ENCODE measurements at places on chromosomes 3 and 15. TPM values are rescaled to one million over a fixed set of nuclear protein-coding genes. Genes with fewer than 3 reads are reported as not detected.

DNA sequence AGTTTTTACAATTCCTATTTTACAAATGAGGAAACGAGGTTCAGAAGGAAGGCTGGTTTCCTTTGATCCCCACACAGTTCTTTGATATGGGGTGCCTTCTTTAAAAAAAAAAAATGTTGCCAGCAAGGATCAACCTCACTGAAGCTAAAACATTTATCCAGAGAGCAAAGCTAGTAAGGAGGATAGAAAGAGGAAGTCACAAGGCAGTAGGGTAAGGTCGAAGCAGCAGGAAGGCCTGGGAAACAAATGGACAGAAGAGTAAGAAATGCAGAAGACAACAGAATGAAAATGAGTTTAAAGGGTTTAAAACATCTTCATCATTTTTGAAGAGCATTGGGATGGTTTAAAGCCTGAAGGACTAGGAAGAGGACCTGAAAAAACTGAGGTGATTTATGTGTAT lies 30.6 kb upstream of the CP start:
- no peak for DNase-seq
- H3K4me1 ChIP-seq, result no peaks in the 10 kb centered on the region
- no peak overlapping the region for H3K27ac ChIP-seq
- H3K36me3 ChIP-seq, result no peaks in the 10 kb centered on the region
- H3K27me3 ChIP-seq, result no peaks in the 10 kb centered on the region

GRCh38 chr15:35168464-35168863 lies 83.4 kb upstream of the NANOGP8 start:
- peaks cover 29% of the 10 kb centered on the region for H3K4me1 ChIP-seq
- no peaks in the 10 kb centered on the region for H3K36me3 ChIP-seq
- no peak overlapping the region for H3K27ac ChIP-seq
- DNase-seq, result no peak
- H3K27me3 ChIP-seq, result no peaks in the 10 kb centered on the region

DNA sequence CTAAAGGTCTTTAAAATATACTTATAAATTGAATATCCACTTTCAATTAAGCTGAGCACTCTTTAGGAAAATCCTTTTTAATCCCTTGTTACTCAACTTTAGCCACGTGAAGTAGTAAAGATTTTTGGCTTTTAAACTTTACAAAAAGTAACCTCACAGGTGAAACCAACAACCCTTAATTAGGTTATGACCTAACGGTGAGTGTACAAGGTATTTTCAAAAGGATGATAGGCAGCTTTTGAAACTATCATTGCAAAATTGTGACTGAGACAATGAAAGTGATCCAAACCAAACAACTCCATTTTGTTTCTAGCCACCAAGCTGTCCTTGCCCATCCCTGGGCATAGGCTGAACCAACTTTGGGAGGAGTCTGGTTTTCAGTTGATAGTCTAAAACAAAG lies 940.2 kb downstream of the OTOL1 start:
- no peaks in the 10 kb centered on the region for H3K4me1 ChIP-seq
- no peak for DNase-seq
- no peak overlapping the region for H3K4me3 ChIP-seq
- no peaks in the 10 kb centered on the region for H3K27me3 ChIP-seq
- H3K36me3 ChIP-seq, result no peaks in the 10 kb centered on the region
- no peak overlapping the region for H3K27ac ChIP-seq

DNA sequence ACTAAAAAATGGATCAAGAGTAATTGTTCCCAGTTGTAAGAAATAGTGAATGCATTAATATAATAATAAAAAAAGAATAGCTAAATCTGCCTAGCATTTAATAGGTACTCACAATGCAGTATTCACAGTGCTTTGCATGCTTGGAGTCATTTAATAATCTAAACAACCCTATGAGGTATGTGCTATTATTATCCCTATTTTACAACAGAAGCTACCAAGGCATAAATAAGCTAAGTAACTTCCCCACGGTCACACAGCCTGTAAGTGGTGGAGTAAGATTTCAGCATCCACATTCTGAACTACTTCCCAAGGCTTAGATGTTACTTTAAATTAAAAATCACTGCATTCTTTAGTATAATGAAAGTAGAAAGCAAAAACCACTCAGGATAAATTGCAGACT lies 102.9 kb downstream of the PLCH1 start:
- H3K36me3 ChIP-seq, result no peaks in the 10 kb centered on the region
- H3K27me3 ChIP-seq, result no peaks in the 10 kb centered on the region
- H3K4me3 ChIP-seq, result no peak overlapping the region

STAC gene
- 6.0 TPM for total RNA-seq

ALDH1A3 gene
- 38.3 TPM for total RNA-seq

DNA sequence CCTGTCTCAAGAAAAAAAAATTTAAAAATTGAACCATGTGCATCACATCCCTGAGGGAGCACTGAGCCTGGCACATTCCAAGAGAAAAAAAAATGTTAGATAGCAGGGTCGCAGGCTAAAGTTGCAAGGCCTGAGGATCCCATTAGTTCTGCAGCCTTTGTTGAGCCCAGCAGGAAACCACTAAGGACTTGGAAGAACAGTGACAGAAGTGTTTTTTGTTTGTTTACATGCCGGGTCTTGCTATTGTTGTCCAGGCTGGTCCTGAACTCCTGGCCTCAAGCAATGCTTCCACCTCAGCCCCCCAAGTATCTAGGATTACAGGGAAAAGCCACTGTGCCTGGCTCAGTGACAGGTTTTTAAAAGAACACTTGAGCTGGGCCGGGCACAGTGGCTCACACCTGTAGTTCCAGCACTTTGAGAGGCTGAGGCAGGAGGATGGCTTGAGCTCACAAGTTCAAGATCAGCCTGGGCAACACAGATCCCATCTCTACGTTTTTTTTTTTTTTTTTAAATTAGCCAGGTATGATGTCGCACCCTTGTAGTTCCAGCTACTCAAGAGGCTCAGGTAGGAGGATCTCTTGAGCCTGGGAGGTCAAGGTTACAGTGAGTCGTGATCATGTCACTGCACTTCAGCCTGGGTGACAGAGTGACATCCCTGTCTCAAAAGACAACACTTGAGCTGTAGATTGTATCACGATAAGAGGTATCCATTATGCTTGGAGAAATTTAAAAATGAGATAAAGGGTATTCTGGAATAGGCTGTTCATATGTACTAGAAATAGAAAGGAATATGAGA lies 15.2 kb downstream of the CHAC1 start:
- H3K4me1 ChIP-seq, result peaks cover 14% of the 10 kb centered on the region
- H3K27me3 ChIP-seq, result no peaks in the 10 kb centered on the region
- no peak overlapping the region for H3K27ac ChIP-seq
- DNase-seq, result peak; percentile 2

GRCh38 chr15:31080591-31081014 lies 20.9 kb downstream of the TRPM1 start:
- H3K27me3 ChIP-seq, result no peaks in the 10 kb centered on the region
- no peak overlapping the region for H3K4me3 ChIP-seq
- H3K36me3 ChIP-seq, result no peaks in the 10 kb centered on the region
- H3K27ac ChIP-seq, result no peak overlapping the region
- H3K4me1 ChIP-seq, result no peaks in the 10 kb centered on the region

DUOX1 gene
- under 0.01 TPM for total RNA-seq

GRCh38 chr15:95470997-95471689 lies 859.4 kb upstream of the NR2F2 start:
- H3K27me3 ChIP-seq, result no peaks in the 10 kb centered on the region
- no peak overlapping the region for H3K4me3 ChIP-seq
- DNase-seq, result no peak
- H3K4me1 ChIP-seq, result no peaks in the 10 kb centered on the region

DNA sequence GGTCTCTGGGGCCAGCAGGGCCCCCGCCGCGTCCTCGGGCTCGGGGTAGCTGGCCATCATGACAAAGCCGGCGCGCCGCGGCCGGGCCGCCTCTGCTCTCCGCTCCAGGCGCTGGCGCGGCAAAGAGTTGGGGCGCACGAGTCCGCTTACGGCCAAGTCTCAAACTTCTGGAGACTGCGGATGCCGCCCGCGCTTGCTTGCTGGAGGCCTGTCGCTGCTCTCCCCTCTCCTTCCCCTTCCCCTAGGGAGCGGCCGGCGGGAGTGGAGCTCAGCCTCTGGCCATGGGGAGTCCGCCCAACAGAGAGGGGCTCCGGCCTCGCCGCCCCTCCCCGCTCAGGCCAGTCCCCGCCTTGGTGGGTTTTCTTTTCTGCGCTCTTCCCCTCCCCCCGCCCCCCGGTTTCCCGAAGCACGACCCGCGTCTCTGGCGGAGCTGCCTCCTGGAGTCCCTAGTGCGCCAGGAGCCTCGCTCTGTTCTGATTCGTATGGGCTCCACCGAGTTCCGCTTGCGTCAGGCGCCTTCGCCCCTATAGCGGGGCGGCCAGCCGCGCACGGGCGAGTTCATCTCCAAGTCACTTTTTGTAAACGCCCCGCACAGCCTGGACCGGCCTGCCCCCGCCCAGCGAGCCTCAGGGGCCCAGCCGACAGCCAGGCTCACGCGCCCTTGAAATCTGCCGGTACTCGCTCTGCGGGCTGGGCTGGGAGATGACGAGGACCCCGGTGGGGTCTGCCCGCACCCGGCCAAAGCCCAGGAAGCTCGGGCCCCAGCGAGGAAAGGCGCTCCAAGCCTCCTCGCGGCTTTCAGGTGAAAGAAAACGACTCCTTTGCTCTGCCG lies at the start of the genes FOXL2 and FOXL2NB:
Gene FOXL2, minus strand, starts transcription at position 475 of the 832 bp plus-strand sequence. Its CDS starts 415 bp downstream, at position 60.
Gene FOXL2NB, plus strand, starts transcription at position 555 of the 832 bp plus-strand sequence. Its CDS starts 148 bp downstream, at position 703.
- H3K27ac ChIP-seq, result no peak within 1 kb of the TSS
- DNase-seq, result no peak
- peaks cover 95% of the 10 kb centered on the region for H3K27me3 ChIP-seq
- H3K4me3 ChIP-seq, result peak within 1 kb of the TSS; percentile 35

- no peaks in the 10 kb centered on the region for H3K27me3 ChIP-seq
- peaks cover 59% of the 10 kb centered on the region for H3K4me1 ChIP-seq
- peak overlapping the region; percentile 93 for H3K27ac ChIP-seq
These were observed 1.3 kb downstream of the RYK start for GRCh38 chr3:134249296-134249841.

GRCh38 chr3:129077222-129077621 lies 16.6 kb downstream of the GP9 start:
- no peak overlapping the region for H3K27ac ChIP-seq
- no peaks in the 10 kb centered on the region for H3K36me3 ChIP-seq

DNA sequence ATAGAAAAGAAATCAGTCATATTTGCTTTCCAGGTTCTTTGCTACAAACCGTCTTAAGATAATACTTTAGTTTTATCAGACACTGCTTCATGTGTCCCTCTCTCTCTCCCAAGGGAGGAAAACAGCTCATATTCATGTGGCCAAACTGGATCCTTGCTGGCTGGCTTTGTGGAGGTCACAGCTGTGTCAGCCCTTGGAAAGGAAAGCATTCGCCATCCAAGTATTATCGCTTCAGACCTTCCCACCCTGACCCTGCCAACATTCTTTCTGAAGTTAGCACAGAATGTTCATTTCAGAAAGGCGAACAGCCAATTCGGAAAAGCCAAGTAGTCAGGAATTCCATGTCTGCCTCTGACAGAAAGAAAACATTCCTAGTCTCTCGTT lies 213.6 kb downstream of the FEZF2 start:
- H3K27ac ChIP-seq, result peak overlapping the region; percentile 63
- H3K36me3 ChIP-seq, result no peaks in the 10 kb centered on the region
- no peaks in the 10 kb centered on the region for H3K27me3 ChIP-seq
- peaks cover 33% of the 10 kb centered on the region for H3K4me1 ChIP-seq

DNA sequence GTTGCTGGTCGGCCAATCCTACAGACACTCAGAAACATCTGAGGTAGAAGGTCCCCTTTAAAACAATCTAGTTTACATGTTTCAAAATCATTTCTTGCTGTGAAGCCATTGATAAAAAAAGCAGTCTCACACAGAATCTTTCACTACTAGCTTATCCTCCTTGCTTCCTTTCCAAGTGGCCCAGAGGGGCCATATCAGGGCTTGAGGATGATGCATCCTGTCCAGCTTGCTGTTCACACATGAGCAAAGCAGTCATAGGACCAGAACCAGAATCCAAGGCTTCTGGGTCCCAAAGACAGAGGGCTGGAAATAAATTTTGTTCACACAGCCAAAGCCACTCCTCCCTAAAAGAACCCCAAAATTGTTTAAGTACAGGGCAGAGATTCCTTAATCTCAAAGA lies 9.2 kb upstream of the LYZL4 start:
- H3K4me1 ChIP-seq, result no peaks in the 10 kb centered on the region
- no peaks in the 10 kb centered on the region for H3K27me3 ChIP-seq
- no peaks in the 10 kb centered on the region for H3K36me3 ChIP-seq
- H3K4me3 ChIP-seq, result no peak overlapping the region
- H3K27ac ChIP-seq, result no peak overlapping the region

DNA sequence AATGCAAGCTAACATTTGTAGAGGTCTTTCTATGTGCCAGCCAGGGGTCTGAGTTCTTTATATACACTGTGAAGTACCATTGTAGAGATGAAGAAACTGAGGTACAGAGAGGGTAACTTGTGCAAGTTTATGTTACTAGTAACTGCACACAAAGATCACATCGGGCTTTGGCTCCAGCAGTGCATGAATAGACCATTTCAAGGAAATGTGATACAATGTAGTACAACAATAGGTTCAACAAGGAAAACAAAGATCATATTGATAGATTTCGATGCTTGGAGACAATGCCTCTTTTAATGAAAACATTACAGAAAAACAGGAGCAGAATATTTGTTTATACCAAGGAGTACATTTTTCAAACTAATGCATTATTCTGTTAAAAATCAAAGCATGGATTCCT lies 115.3 kb downstream of the POLR2M start:
- H3K4me1 ChIP-seq, result no peaks in the 10 kb centered on the region
- H3K27ac ChIP-seq, result no peak overlapping the region
- no peak overlapping the region for H3K4me3 ChIP-seq
- H3K36me3 ChIP-seq, result no peaks in the 10 kb centered on the region
- no peaks in the 10 kb centered on the region for H3K27me3 ChIP-seq
- no peak for DNase-seq

DNA sequence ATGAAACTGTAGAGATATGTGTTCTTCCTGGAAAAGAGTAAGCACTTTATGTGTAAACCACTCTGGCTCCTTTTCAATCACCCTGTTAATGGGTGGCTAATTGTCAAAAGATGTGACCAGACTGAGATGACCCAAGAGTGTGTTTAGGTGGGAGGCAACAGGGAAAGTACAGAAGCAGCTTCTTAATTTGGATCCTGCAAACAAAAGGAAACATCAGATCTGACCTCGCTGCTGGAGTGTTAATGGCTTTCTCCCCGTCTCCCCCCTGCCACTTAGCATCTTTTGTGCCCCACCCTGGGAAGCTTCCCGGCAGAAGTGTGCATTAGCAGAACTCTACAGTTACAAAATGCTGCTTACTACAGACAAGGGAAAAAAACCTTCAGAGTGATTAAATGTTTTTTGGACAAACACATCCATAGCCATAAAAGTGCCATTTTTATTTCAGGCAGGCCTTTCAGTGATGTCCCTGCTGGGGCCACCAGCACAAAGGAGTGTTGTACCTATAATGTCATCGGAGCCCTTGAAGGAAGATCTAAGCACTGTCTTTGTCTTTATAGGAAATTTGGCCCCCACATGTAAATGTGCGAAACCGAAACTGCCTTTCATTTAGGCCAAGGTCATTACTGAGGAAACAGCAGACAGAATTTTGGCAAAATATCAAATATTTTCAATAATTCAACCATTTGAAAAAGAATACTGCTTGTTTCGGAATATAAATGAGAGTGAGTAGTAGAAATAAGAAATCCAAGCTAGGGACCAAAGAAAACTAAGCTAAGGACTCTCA lies 311.0 kb downstream of the WDR72 start:
- no peak overlapping the region for H3K4me3 ChIP-seq
- no peaks in the 10 kb centered on the region for H3K36me3 ChIP-seq

CCR8 gene
- not detected for total RNA-seq

- no peaks in the 10 kb centered on the region for H3K27me3 ChIP-seq
- no peak for DNase-seq
- H3K4me1 ChIP-seq, result no peaks in the 10 kb centered on the region
- H3K4me3 ChIP-seq, result no peak overlapping the region
- H3K36me3 ChIP-seq, result peaks cover 95% of the 10 kb centered on the region
- H3K27ac ChIP-seq, result no peak overlapping the region
These were observed 34.3 kb downstream of the U2SURP start for GRCh38 chr3:143035466-143036211.

SNTN gene
- total RNA-seq, result not detected

Measured in sigmoid colon (tissue), 7 donors.